ENCODE measurements at places on chromosomes 2 and 18.

DNA sequence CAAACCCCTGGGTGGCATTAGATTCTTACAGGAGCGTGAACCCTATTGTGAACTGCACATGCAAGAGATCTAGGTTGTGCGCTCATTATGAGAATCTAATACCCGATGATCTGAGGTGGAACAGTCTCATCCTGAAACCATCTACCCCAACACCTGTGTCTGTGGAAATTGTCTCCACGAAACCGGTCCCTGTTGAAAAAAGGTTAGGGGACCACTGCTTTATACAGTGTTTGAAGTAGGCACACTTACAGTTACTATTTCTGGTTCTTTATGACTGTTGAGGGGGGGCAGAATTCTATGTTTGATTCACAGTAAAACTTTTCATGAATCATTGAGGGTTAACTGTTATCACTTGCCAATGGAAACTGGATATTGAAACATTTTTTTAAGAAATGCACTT is 72.0 kb downstream of the RIF1 start:
- no peak for DNase-seq

DNA sequence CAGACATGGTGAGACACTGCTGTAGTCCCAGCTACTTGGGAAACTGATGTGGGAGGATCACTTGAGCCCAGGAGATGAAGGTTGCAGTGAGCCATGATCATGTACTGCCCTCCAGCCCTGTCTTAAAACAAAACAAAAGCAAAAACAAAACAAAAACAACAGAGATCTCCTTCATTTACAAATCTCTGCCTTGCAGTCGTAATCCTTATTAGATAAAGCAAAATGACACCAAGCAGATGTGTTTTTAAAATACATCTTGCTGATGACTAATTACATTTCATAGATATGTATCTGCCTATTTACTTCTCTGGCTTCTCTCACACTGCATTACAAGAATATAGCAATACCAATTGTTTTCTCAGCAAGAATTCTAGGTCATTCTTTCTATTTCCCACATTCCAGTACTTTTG is 22.8 kb downstream of the NFE2L2 start:
- no peak for DNase-seq

DNA sequence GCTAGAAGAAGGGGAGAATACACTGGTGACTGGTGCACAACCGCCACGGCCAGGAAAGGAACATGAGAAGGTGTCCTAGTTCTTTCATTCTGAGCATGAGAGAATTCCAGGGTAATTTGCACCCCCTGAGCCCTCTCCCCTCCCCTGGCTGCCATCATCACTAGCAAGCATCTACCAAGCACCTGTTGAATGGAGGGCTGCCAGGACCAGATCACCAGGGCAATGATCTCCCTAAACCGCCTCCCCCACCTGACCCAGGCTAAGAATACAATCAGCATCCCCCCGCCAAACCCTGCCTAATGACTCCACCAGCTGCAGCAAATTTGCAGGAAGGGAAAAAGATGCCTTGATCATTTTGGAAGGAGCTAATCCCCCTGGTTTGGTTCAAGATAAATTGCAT is 100.2 kb downstream of the STPG4 start:
- DNase-seq = no peak

GRCh38 chr2:233449921-233450863 is 95.9 kb downstream of the DGKD start:
- peak; percentile 43 for DNase-seq

DNA sequence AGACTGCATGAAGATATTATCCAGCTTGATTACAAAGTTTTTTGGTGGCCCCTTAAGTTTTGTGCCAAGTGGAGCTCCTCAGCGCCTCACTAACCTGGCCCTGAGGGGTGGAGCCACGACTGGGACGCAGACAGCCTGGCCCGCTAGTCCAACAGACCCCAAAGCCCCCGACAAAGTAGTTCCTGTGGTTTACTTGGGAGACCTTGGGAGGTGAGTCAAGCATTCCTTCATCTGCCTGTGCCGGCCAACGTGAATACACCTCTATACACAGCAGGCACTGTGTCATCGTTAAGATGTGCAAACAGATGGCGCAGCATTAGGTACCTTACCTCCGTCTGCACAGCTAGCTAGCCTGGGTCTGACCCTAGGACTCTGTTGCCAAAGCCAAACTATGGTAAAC is 55.0 kb upstream of the LAMA1 start:
- peak; percentile 90 for DNase-seq

GRCh38 chr2:22694856-22695255 is 690.1 kb upstream of the KLHL29 start:
- no peak for DNase-seq

DNA sequence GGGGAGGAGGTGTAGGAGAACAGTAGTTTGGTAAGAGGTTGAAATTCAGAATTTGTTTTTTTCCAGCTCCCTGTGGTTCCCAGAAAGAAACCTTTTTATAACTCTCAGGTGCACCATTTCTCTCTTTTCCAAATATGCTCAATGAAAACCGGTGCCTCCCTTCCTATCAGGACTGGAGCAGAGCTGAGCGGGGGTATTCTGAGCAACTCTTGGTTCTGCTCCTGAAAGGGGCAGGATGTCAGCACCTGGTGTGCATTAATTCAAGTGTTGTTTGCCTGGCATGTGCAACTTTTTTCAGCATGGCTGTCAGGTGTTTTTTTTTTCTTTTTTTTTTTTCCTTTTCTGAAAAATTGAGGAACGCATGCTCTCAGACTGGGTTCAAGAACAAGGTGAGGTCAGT is 74.1 kb downstream of the MAPK4 start:
- no peak for DNase-seq

GRCh38 chr2:105712981-105713596 is 31.6 kb upstream of the NCK2 start:
- no peak for DNase-seq

DNA sequence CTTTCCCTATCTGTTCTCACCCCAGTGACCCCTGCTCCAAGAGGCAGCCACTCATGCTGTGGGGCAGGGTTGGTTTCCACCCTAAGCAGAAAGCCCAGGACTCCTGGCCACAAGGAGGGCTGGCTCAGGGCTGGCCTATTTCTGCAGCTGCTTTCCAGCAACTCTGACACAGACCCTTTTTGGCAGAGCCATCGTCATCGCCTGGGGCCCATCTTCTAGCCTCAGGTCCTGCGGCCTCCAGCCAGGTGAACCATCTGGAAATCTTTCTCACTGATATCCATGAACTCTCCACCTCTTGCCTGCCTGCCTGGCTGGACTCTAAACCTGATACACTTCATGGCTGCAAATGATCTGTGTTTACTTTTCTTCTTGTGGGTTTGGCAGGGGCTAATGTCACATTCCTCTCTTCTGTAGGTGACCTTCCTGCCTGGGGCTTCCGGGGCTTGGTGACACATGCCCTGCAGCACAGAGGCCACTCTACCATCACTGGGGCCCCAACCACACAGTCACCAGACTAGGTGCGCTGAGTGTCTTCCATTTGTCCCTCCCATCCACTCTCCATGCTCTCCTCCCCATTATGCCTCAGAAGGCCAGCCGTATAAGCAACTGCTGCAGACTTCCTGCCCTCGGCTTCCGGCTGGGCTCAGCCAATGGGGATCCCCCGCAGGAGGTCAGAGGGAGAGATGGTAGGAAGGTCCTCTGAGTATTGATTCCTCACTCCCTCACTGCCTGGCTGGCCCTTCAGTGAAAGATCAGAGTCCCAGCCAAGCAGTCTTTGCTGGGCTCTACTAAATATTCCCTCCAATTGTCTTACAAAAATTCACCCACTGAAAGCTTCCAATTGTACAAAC is 9.7 kb upstream of the COPS8 start:
- DNase-seq = no peak

GRCh38 chr2:21452263-21452662 is 328.5 kb downstream of the TDRD15 start:
- DNase-seq = no peak

DNA sequence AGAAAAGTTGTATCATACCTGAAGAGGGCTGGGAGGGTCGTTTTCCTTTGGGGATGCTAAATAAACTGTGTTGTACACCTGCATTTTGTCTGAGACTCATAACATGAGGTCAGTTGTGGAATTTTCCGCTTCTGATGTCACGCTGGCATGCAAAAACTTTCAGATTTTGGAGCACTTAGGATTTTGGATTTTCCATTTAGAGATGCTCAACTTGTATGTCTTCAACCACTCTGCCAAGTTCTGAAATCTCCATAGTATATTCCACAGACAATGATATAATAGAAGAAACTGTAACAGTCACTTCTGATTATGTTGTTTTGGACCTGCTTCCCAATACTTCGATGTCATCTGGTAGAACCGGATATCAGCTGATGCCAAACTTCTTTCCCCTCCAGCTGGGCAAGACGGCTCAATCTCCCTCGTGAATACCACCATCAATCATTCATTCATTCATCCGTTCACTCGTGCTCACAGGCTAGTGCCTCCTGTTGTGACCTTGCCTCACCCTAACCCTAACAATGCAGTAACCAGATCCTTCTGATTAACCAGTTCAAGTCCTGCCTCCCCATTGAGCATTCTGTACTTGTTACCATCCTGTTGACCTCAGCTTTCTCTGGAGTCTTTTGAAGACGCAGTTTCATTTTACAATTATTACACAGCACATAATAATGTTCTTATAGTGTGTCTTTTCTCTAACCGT is 5.3 kb upstream of the PLEKHH2 start:
- DNase-seq = no peak

DNA sequence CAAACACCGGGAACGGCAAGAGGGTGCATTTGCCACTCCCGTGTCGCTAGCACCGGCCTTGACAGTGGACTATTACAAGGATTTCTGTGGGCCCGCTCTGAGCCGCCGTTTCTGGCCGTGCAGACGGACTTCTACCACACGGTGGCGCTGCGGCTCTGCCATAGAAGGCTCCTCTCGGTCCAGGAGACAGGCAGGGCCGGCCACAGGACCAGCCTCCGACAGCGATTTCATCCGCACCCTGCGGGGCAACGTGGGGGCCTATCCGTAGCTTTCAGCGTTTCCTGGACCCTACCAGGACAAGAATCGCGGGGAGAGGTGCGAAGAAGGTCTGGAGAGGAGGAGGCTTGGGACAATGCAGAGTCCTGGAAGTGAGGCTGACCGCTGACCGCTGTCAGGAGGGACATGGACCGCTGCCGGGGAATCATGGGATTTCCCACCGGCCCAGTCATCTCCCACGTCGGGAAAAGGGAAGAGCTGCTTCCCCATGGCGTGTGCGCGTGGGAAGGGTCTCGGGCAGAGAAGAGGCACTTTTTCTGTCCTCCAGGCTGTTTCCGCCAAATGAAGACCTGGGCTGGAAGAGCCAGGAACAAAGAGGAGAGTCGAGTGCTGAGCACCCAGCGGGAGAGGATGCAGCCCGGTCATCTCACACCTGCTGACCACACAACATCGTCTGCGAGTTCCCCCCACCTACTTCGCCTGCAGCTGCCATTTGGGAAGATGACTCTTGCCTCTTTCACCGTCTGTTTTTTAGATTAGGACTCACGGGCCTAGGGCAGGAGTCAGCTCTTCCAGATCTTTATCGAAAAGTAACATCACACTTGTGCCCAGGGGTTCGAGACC is 35.5 kb upstream of the HAAO start:
- peak; percentile 92 for DNase-seq

DNA sequence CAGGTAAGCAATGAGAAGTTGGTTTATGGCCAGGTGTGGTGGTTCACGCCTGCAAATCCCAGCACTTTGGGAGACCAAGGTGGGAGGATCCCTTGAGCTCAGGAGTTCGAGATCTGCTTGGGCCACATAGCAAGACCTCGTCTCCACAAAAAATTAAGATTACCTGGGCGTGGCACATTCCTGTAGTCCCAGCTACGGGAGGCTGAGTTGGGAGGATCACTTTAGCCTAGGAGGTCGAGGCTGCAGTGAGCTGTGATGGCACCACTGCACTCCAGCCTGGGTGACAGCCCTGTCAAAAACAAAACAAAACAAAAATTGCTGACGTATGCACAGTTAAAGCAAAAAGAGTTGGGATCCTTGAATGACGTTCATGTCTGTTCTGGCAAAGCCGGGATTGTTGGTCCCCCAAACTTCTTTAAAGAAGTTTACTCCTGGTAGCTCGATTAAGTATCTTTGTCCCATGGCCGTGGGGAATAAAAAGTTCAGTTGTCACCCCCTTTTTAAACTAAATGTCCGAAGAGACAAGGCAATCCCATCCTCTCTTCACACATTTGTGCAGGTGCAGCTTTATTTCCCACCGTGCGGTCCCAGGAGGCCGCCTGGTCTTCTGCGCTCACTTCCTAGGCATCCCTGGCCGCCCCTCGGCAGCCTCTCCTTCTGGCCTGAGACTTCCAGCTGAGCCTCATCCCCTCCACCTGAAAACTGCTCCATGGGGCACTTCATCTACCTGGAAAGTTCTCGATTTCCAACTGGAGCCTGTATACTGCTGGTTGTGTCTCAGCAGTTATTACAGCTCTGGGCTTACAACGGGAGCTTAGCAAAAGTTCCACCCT is 762 bp upstream of the SPOPL start:
- DNase-seq = no peak

DNA sequence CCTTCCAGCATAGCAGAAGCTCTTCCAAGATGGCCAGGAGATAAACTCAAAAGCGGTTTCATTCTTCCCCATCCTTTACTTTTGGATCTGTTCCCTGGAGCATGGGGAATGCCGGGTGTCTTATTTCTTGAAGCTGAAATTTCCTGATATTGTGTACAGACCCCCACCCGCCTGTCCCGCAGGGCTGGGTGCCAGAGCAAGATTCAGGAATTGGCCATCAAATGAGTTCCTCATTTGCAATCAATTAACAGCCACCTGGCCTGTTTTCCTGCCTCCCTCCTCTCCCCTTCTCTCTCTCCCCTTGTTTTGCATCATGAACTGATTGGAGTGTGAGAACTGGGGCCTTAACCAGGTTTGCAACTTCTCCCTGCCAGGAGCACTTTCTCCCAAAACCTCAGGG is 202.1 kb downstream of the SH3RF3 start:
- DNase-seq = no peak

- peak; percentile 61 for DNase-seq
Measured at GRCh38 chr2:143885461-143885860, 634.5 kb downstream of the ZEB2 start.

- peak; percentile 96 for DNase-seq
Measured at GRCh38 chr2:62505750-62506420, at the start of gene TMEM17. TSS of gene TMEM17 (minus strand) at chr2:62506195. CDS start at chr2:62506129, 66 bp downstream.

DNA sequence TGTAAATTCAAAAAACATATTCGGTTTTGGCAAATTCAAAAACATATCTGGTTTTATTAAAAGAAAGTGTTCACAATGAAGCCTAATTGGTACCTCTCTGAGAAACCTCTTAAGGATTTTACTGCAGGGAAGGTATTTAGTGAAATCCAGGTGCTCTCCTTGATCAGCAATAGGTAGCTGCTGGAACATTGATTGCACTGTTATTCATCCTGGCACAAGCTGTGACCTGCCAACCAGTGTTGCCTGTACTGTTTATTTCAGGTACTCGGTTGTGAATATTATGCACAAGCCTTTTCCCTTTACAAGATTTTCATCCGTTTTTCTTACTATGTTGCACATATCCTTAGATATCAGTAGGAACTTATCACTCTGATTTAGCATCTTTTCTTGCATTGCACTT is 155.8 kb upstream of the ZEB2 start:
- DNase-seq = no peak

DNA sequence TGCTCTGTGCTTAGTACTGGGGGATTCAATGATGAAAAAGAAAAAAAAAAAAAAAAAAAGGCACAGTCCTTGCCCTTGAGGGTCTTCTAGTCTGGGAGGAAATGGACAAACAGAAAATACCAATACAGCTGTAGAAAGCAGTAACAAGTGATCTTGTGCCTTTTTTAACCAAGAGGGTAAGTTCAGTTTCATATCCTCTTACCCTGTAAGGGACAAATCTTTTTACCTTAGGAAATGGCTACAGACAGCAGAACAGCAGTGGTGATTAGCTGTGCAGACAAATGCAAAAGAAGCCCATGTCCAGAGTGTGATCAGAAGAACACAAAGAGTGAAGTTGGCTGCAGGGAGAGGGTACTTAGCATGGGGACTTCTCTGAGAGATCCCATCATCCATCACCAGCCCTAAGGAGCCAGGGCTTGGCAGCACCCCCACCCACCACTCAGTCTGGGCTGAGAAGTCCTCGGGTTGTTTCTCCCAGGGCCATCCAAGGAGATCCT is 102.9 kb downstream of the ALPK2 start:
- no peak for DNase-seq

All from islet precursor cell (in vitro differentiated cells).